RPMI8226 (cell line): ENCODE measurements at places on chromosomes 2 and 18.
A peak's percentile ranks its signal among the peaks of the same experiment; 100 is the strongest.

DNA sequence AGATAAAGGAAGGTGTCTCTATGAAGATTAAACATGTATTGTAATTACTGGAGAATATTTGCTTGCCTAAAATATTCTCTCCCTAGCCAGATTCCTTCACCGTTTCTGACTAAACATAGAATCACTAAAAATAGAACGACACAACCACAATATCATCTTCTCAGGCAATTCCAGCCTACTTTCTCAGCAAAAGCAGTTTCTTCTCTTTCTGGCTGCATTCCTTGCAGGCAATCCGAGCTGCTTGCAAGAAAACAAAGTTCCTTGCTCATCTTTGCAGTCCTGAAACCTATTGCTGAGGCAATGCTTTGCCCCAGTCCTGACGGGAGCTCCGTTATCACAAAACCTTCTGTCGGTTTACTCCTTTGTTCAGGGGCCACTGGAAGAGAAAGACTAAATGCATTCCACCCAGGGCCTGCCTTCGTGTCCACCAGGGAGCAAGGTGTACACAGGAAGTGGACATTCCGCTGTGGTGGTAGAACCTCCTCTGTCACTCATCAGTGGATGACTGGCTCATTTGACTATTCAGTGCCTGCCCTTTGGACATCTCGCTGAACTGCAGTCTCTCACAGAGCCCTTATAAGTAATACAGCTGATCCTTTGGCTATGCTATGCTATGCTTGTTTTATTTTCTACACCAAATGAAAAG lies 239.2 kb upstream of the DOK6 start:
- DNase-seq: peak; percentile 45

- DNase-seq: peak; percentile 19
These were observed 2.6 kb downstream of the BAZ2B start for GRCh38 chr2:159613651-159614285.

DNA sequence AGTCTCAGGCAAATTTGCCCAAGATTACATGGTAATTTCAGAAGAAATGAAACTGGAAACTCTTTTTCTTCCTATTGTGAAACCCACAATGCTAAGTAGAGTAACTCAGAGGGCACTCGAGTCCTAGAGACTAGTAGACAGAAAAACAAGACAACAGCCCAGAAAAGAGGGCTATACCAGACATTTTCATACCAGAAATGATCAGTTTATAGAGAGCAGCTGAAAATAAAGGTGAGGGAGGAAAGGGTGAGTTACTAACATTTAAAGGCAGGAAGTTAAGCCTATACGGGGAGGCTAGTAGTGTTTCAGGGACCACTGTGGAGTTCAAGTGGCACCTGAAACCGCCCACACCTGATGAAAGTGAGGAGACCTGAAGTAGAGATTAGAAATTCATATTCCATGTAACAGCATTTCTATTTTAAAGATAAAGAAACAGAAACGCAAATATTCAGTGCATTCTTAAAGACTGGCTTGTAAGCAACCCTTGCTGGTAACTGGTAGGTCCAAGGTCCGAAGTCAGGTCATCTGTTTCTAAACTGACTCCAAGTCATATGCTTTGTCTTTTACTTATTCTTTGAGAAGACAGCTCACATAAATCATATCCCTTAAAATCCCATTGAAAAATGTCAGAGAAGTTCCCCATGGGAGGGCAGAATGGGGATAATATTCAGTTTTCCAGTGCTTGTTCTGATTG lies 145.1 kb upstream of the ITGB6 start:
- DNase-seq: no peak

DNA sequence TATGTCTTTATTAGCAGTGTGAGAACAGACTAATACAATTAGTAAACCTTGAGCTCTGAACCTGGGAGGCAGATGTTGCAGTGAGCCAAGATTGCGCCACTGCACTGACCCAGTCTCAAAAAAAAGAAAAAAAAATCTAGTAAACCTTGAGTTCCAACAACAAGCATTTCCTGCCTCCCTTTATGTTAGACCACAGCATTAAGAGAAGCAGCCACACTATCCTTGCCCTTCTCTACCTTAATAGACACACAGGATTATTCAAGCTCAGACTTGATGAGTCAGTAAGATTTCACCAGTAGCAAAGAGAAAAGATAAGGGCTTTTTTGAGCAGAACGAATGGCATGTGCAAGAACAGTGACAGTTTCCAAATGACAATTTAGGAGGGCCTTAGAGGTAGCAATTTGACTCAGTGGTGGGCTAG lies 18.0 kb upstream of the GLS start:
- DNase-seq: no peak

DNA sequence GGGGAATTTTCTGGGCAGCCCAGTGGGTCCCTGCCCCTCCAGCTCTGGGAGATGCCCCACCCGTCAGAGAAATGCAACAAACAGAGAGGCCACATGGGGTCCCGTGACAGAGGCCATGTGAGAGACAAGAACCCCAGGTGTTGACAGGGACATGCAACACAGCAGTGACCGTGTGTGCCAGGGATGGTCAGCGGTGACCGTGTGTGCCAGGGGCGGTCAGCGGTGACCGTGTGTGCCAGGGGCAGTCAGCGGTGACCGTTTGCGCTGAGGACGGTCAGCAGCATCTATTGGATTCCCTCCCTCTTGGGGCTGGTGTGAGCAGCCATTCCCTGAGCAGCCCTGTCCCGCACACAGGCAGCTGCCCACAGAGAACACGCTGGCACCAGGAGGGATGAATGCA lies 146.6 kb upstream of the OTOS start:
- no peak for DNase-seq

- no peak for DNase-seq
These were observed 27.7 kb downstream of the NETO1 start for GRCh38 chr18:72840109-72840508.

- DNase-seq: peak; percentile 79
These were observed 84.5 kb upstream of the SLC1A4 start for GRCh38 chr2:64904413-64905329.

GRCh38 chr2:71610671-71611070 lies 157.3 kb downstream of the DYSF start:
- DNase-seq: no peak

DNA sequence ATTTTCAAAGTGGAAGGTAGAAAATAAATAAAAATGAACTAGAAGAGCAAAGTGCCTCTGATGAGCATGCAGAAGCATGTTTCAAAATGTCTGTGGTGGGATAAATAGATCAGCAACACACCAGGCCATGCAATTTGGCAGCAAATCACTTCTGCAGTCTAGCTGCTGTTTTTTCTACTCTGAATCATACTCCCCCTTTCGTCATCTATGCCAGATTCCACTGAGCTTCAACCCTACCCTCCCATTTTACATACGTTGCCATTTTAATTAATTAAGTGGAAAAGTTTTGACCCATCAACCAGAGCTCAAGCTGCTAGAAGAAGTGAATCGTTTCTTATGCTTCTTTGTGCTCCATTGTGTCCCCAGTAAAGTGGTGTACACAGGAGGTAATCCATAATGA lies 79.3 kb downstream of the NRXN1 start:
- no peak for DNase-seq

GRCh38 chr18:74796841-74797576 lies 199.3 kb downstream of the ZNF407 start:
- DNase-seq: no peak

- no peak for DNase-seq
These were observed 47.1 kb upstream of the CCBE1 start for GRCh38 chr18:59744271-59744721.

GRCh38 chr2:229137639-229138038 lies 133.4 kb downstream of the PID1 start:
- DNase-seq: no peak

GRCh38 chr18:49098386-49098785 lies 147.6 kb upstream of the SMAD7 start:
- DNase-seq: no peak

DNA sequence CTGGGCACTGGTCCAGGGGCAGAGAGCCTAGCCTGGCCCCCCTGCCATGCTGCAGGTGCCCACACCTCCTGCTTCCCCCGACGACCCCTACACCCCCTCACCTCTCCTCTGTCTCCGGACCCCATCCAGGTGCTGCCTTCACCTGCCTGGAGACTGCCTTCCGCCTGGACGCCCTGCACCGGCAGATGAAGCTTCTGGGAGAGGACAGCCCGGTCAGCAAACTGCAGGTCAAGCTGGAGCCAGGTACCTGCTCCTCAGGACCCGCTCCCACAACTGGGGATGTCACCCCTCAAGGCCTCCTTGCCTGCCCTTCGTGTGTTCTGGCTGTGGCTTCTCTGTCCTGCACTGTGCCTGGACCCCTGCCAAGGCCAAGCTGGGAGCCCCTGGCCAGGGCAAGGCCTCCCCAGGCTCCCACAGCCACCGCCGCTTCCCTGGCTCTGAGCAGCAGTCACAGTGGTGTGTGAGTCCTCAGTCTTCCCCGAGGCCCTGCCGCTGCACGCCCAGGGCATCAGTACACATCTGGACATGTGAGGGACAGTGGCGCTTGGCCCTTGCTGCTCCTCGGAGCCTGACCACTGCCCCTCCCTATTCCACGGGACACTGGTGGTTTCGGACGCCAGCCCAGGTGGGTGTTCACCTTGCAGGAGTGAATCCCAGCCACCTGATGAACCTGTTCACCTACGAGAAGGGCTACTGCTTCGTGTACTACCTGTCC lies 6.3 kb downstream of the RNPEPL1 start:
- no peak for DNase-seq

GRCh38 chr2:226611944-226612318 lies 187.7 kb downstream of the IRS1 start:
- DNase-seq: no peak

DNA sequence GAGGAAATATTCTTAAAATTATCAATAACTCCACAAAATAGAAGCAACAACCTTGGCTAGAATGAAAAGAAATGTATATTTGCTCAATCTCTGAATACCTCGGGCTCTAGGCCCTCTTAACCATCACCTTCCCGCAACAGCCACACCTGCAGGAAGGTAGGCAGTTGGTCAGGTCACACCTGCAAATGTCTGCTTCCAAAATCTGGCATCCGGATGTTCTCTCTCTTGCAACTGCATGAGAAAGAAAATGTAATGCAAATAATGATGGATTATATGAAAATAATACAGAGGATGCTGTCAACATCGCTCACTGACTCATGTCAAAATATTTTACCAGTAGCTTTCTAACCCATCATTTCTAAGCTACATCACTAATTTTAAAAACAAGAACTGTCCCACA lies 148.3 kb downstream of the SATB2 start:
- DNase-seq: no peak

- no peak for DNase-seq
These were observed 17.0 kb upstream of the PKDCC start for GRCh38 chr2:42030829-42031228.

- no peak for DNase-seq
These were observed 40.2 kb downstream of the CCBE1 start for GRCh38 chr18:59657012-59657411.

DNA sequence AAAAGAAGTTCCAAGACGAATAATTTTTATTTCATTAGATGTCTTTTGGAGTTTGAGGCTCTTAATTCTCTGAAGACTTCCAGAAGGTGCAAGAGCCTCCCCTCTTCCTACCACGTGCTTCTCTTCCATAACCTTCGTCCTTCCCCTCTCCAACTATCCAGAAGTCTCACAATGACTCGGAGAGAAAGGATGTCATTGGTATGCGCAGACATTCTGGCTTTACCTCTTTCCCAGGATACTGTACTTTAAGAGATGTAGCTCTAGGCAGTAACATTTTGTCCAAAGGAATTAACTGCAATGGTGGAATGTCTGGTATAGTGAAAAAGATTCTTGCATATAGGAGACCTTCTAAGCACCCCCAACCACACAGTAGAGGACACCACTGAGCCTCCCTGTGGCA lies 249.0 kb upstream of the OSR1 start:
- no peak for DNase-seq

DNA sequence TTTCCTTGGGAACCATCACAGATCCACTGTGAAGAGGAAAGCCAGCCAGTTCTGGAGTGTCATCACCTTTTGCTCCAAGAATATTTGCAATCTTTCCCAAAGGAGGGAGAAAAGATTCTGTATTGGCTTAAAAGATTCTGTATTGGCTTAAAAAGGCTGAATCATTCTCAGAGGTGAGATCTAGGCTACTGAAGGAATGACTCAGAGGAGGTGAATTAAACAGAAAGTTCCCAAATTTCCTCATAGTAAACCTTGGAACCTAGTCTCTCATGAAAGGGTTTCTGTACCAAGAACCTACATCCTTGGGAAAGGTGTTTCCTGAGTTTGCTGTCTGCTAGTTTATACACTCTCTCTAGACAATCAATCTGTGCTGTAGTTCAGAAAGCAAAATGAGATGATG lies 34.1 kb upstream of the GRB14 start:
- no peak for DNase-seq

DNA sequence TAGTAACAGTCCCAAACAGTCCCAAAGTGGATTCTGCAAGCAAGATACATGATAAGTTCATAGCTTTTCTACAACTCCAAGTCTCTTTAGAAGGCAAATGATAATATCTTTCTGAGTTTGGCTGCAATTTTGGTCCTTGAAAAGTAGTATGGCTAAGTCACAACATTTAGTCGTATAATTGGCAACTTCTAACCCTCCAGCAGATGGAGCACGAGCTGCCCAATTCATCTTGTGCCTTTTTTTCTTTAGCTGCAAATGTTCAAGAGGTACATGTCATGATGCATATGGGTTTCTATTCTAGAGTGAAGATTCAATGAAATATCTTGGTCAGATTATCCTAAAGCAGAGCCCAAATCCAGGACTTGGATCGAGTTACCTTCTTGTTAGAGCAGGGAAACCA lies 127.0 kb upstream of the KLHL14 start:
- DNase-seq: peak; percentile 30

- DNase-seq: no peak
These were observed 60.8 kb upstream of the PGAP1 start for GRCh38 chr2:196987298-196987648.

DNA sequence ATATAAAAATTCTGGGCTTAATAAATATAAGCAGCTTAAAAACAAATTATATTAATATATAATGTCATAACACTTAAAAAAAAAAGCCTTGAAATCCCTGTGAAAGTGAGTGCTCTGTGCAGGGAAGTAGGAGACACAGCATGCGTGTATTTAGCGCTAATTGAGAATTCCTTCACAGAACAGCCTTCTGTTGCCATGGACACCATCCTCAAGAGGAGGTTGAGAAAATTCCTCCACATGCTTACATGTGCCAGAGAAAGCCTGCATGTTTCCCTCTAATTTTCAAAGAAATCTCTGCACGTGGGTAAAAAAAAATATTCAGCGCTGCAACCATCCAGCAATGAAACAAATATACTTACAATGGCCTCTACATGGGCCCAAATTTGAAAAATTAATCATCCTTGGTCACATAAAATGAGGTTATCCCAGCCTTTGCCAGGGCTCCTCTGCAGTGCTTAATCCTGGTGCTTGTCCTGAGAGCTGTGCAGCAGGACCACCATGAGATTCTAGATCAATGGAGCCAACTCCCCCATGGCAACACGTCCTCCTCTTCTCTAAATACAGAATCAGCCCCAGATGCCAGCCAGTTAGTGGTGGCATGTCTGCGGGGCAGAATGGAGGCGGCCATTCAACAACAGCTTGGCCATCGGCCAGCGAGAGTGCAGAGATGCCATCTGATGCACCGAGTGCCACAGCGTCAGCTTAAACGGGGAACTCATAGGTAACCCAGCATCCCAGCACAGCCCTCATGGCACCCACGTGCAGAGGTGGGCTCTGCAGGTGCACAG lies 228.0 kb downstream of the MYT1L start:
- DNase-seq: peak; percentile 47

GRCh38 chr18:43917520-43917919 lies 640.2 kb upstream of the SYT4 start:
- no peak for DNase-seq
